Amniotic epithelial cell (primary cell): ENCODE measurements at places on chromosomes 3 and 15.

GRCh38 chr3:73719861-73720260 lies 95.1 kb upstream of the PDZRN3 start:
- peak; percentile 65 for DNase-seq

- peak; percentile 38 for DNase-seq
Observed at GRCh38 chr15:56342653-56343052, 22.6 kb upstream of the TEX9 start.

GRCh38 chr15:58298879-58299850 lies 132.6 kb upstream of the LIPC start:
- DNase-seq, result peak; percentile 96

GRCh38 chr15:77376770-77377169 lies 43.1 kb downstream of the PEAK1 start:
- no peak for DNase-seq

GRCh38 chr3:10194328-10195071 lies 29.8 kb downstream of the IRAK2 start:
- peak; percentile 27 for DNase-seq

DNA sequence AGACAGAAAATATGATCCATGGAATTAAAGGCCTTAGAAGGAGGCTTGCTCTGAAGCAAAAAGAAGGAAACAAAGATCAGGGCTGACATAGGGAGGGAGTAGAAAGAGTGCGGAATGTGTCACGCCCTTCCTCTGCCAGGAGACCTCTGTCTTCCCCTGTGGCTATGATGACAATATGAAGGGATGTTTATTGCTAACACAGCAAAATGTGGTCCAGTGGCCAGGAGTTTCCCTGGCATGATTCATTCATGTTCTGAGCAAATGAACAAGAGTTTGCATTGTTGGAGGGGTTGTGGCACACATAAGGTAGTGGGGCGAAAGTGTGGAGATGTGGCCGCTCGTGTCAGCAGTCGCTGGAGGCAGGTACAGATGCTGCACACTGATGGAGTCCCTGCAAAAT lies 169.4 kb downstream of the SHQ1 start:
- DNase-seq, result no peak

- DNase-seq, result no peak
Observed at GRCh38 chr15:42270551-42270950, 2.5 kb upstream of the GANC start.

GRCh38 chr15:69823223-69823907 lies 274.4 kb downstream of the TLE3 start:
- no peak for DNase-seq

DNA sequence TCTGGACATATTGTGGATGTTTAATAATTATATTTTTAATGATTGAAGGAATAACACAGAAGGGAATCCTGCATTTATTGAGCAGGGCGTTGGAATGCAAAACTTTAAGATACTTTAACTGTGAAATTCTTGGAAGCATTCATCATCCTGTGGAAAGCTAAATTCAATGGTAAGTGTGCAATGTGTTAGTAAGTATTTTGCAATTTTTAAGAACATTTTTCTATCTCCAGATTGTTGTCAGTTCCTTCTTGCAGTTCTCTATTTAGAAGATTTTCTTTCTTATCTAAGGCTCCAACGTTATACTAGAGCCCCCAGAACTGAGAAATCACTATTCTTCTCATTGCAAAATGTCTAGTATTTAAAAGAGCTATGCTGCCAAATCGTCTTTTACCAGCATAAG lies 132.2 kb upstream of the TSC22D2 start:
- DNase-seq, result peak; percentile 56

DNA sequence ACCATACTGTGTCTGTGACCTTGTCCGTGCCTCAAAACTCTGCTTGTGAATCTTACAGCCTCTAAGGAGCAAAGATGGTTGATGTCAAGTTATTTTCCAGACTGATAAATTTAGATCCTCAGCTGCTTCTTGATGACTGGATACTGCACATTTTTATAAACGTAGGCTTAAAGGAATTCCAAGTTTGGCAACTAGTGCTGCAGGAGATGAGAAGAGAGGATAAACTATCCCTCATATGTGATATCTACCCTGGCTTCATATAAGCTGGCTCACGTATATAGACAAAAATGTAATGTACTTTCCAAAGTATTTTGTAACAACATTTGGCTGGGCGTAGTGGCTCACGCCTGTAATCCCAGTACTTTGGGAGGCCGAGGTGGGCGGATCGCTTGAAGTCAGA lies 89.6 kb downstream of the GMPS start:
- DNase-seq, result peak; percentile 94

- no peak for DNase-seq
Observed at GRCh38 chr15:59867086-59867855, 136.8 kb upstream of the FOXB1 start.

DNA sequence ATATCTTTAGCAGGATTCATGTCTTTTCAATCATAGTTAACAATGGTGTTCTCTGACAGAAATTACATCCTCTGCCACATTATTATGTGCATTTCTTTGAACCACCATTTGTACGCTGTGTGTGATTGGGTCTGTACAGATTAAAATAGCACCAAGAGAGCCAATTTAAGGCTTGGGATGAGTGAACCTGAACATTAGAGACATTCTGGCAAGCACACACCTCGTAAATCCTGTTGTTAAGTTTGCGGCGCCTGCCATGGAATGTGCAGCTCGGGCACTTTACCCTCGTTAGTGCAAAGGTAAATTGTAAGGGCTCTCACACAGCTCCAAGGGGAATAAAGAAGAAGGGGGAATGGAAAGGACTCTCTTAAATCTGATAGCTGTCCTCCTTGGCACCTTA lies 482.4 kb upstream of the DPPA4 start:
- no peak for DNase-seq

DNA sequence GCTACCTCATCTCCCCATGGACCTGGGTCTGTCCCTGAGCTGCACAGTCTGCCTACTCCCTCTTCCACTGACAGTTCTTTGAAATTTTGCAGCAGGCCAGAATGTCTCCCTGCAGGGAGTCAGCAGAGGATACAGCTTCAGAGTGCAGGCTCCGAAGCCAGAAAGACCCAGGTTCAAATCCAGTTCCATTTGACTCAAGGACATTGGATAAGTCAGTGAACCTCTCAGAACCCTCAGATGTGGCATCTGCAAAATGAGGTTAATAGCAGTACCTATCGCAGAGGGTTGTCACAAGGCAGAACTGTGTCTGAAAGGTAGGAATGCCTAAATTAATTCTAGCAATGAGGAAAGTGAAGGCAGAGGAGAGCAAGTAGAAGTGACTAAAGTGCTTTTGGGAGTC lies 244.4 kb upstream of the TRIM42 start:
- no peak for DNase-seq

DNA sequence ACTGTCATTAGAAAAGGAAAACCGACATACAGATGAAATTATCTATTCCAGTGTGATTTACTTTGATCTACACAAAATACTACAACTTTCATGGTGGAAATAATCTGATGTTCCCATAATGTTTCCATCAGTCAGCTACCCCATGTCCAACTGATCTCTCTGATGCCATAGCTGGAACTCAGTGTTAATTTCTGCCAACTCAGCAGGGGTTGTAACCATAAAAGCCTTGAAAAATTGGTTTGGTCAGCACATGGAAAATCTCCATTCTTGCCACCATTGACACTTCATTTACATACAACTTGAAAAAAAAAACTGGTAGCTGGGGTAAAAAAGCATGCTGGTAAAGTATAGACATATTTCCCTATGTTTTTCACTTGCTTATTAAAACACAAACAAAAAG lies 1463.7 kb downstream of the OTOL1 start:
- no peak for DNase-seq

GRCh38 chr15:55993804-55994560 lies 570 bp upstream of the NEDD4 start:
- DNase-seq, result peak; percentile 77

DNA sequence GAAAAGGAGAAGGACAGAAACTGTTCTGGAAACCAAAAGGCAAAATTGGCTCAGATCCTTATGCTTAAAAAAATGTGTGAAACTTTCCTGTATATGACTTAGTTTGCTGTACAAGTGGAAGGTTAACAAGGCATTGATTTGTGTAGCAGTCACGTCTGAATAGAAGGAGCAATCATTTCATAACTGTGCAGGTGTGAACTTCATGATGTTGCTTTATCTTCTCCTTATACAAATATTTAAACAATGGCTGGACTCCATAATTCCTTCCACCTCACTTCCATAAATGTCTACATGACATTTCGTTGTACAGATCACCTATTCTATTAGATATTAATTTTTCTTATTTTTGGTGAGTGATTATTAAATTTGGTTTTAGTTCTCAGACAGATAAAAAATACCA lies 382.7 kb upstream of the NPAP1 start:
- DNase-seq, result no peak

DNA sequence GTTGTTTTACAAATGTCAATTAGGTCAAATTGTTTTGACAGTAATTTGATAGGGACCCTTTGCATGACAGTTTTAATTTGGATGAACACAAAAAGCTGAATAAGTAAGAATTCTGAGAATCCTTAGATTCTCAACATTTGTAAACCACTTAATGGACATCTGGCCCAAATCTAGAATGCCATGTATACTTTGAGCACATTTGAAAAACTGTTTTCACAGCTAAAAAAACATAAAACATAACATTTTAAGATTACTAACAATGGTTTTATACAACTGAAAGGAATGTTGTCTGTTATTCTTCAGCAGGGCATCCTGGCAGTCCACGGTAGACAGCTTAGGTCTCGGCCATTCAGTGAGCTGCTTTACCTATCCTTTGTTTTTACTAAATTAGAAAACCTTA lies 34.5 kb upstream of the TM2D3 start:
- DNase-seq, result no peak

- DNase-seq, result no peak
Observed at GRCh38 chr15:31283043-31283442, 43.6 kb upstream of the KLF13 start.
